ENCODE measurements at places on chromosomes 16 and 17.

DNA sequence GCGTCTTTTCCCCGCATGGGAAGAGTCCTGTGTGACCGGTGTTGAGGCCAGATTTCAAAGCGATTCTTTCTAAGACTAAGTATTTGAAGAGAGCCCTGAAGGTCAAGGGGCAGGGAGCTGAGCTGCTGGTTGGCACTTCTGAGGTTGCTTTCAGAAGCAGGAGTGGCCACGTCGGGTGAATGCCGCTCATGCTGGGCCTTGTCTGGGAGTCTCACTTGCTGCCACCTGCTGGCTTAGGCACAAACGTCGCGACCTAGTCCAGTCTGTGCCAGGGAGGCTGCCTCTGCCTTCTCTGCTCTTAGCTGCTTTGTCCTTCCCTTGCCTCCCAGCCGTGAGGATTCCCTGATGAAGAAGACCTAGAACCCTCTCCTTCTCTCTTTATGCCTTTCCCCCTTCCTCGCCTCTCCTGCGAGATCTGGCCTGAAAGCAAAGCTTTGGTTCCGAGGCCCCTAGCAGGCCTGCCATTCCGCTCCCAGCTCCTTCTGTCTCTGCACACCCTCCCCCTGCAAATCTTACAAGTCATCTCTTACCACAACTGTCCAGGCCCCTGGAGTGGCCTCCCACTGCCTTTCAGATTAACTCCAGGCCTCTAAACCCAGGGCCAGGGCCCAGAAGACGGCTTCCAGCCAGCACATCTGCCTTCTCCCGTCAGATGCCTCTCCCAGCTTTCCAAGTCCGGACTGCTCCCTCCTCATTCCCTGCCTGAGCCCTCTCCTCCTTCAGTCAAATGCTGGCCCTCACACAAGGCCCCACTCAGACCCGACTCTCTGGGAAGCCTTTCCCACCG lies 11.4 kb downstream of the CTNS start:
- peak; percentile 52 for DNase-seq

- DNase-seq, result no peak
These were observed 43.1 kb downstream of the ANKFY1 start for GRCh38 chr17:4220655-4221054.

GRCh38 chr16:27096375-27096774 lies 29.6 kb downstream of the C16orf82 start:
- DNase-seq, result no peak

GRCh38 chr17:33202021-33202420 lies 91.1 kb downstream of the ASIC2 start:
- no peak for DNase-seq

DNA sequence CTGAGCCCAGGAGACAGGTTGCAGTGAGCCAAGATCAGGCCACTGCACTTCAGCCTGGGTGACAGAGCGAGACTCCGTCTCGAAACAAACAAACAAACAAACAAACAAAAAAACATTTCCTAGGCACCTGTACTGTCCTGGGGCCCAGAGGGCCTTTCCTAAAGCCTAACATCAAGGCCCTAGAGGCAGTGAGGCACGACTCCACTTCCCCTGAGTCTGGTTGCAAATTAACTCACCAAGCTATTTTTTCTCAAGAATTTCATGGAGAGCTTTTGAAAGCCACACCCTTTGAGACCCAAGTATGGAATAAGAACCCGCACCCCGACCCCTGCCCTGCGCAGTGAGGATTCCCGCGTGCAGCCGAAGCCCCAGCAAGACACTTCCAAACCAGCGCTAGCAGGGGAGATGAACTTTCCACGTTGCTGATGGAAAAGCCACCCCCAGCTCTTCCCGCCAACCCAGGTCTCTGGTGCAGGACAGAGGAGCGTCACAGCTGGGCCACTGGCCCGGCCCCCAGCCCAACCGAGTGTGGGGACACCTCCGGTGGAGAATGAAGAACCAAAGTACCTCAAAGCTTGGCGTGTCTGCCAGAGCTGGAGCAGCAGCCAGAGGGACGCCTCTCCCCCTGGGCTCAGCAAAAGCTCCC lies 1.2 kb downstream of the CHST5 start:
- no peak for DNase-seq

Data from EL (cell line).